ENCODE measurements at places on chromosomes 13 and 19.

DNA sequence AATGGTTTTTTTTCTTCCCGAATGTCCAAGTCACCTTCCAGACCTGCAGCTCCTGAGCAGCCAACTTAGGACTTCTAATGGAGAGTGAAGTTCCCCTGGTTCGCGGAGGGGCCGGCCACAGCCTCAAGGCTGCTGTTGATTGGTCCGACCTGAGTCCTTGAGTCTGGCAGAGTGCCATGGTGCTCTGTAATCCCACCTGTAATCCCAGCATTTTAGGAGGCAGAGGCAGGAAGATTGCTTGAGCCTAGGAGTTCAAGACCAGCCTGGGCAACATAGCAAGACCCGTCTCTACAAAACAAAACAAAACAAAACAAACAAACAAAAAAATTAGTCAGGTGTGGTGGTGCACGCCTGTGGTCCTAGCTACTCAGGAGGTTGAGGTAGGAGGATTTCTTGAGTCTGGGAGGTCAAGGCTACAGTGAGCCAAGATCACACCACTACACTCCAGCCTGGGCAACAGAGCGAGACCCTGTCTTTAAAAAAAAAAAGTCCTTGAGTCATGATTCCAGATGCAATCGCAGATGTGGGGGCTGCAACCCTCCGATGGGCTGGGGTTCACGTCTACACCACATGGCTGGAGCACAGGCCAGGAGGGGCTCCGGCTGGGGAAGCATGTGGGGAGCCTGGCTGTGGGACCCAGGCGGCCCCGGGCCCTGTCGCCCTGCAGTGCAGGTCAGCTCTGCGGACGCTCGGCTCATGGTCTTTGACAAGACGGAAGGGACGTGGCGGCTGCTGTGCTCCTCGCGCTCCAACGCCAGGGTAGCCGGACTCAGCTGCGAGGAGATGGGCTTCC is 17.7 kb downstream of the HPN start:
- DNase-seq, result no peak

DNA sequence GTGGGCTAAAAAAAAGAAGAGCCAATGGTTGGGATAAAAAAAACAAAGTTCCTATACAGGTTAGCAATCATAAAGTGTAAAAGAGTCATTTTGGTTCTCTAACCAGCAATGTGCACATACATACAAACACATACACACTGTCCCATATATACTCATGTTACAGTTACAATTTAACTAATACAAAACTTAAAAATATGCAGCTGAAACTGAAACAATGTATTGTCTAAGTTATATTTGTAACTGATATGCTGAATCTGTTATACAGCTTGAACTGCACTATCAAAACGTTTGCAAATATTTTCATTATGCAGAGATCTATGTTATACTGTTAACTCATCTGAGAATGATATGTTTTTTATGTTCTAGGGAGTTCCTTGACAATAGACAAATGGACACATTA is 173.7 kb downstream of the KLF12 start:
- DNase-seq, result no peak

- DNase-seq, result peak; percentile 96
Measured at GRCh38 chr19:3710265-3710812, 2.2 kb downstream of the TJP3 start.

GRCh38 chr19:54551950-54552912 is 21.4 kb upstream of the LILRA2 start:
- DNase-seq, result peak; percentile 32

GRCh38 chr13:88979465-88980175 is 1308.4 kb downstream of the SLITRK5 start:
- DNase-seq, result no peak

DNA sequence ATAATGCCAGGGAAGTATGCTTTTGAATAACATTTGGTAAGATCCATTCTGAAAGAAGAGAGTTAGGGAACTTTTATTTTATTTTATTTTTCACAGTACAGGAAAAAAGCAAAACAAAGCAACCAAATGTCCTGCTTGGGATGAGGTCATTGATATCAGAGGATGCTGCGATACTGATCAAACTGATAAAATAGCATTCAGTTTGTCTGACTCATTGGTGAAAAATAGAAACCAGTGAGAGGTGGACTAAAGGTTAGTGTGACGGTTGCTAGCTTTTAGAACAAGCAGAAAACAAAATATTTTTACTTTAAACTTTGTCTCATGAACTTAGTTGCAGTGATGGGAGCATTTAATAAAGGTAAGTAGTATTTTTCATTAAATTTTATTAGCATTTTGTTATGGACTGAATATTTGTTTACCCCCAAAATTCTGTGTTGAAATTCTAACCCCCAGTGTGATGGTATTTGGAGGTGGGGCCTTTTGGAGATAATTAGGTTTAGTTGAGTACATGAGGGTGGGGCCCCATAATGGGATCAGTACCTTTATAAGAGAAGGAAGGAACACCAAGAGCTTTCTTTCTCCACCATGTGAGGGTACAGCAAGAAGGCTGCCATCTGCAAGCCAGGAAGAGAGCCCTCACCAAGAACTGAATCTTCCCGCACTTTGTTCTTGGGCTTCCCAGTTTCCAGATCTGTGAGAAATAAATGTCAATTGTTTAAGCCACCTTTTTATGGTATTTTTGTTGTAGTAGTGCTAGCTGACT is 37.3 kb downstream of the ITGBL1 start:
- no peak for DNase-seq

- no peak for DNase-seq
Measured at GRCh38 chr13:63541336-63541735, 2125.7 kb upstream of the PCDH20 start.

DNA sequence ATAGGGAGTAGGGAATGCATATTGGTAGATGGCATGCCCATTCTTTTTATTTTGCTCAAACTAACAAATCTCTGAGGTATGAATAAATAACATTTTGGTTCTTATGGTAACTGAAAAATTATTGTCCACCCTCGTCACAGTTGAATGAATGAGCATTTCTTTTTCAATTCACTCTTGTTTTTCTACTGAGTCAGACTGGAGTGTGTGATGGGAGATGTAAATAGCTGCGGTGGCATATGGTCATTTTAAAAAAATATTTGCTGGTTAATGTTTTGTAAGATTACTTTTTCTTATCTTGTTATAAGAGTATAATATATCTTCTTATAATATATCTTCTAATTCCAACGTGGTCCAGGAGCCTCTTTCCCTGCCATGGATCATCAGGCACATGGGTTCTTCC is 586.5 kb downstream of the SLITRK5 start:
- no peak for DNase-seq

Data from suppressor macrophage treated with lipopolysaccharide for 4 hours (primary cell).